ENCODE measurements at places on chromosomes 16 and 17.

- DNase-seq: no peak
These were observed 124.5 kb downstream of the CCDC182 start for GRCh38 chr17:57620576-57620975.

- no peak for DNase-seq
These were observed 1400.1 kb downstream of the CDH8 start for GRCh38 chr16:60636117-60636516.

DNA sequence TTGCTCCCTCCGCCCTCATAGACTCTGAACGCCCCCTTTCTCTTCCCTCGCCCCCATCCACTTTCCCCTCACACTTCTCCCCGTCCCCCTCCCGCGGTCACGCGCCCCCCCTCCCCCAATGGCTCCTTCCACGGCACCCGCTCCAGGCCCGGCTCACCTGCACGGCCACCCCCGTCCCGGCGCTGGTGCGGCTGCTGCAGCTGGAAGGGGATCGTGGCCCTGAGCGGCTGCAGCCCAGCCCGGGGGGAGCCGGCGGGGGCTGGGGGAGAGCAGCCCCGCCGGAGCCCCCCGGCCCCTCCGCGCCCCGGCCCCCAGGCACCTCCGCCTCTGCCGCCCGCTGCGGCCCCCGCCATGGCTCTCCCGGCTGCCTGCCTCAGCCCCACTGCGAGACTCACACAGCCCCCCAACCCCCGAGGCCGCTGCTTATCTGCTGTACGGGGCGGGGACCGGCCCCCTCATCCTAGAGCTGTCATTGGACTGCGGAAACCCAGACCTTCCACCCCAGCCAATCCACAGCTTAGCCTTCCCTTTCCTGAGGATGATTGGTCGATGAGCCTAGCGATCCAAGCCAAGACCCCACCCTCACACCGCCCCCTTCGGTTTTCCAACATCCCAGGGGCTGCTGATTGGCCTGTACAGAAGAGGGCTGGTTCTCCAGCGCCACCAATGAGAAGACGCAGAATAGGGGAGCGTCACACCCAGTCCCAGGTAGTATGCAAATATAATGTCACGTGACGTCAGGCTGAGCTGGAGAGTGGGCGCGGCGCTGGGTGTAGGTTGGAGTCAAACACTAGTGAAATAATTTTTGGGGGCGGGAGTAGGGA, at the start of gene FAM117A:
Gene FAM117A, minus strand, starts transcription at position 397 of the 824 bp plus-strand sequence. Its CDS starts 44 bp downstream, at position 353.
- DNase-seq: peak; percentile 100

DNA sequence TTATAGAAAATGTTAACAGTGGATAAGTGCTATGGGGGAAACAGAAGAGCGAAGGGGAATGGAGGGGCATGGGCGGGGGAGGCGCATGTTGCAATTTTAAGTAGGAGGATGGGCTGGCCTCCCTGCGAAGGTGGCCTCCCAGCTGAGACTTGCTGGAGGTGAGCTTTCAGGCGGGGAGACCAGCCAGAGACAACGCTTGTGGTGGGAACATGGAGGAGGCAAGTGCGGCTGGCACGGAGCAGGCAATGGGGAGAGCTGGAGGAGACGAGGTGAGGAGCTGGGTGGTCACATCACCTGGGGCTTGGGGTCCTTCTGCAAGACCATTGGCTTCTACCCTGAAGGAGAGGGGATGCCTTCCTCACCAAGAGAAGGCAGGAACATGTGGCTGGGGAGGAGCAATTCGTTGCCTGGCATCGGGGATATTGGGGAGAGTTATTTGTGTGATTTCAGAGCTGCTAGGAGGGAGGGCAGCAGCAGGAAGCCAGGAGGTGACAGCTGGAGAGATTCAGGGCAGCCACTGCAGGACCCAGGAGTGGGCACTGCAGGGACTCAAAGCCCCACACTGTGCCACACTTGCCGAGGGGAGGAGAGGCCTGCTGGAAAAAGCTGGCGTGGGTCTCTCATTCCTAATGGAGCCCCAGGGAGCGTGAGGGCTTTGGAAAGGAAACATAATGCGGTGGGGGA, 34.4 kb downstream of the PMFBP1 start:
- DNase-seq: no peak

DNA sequence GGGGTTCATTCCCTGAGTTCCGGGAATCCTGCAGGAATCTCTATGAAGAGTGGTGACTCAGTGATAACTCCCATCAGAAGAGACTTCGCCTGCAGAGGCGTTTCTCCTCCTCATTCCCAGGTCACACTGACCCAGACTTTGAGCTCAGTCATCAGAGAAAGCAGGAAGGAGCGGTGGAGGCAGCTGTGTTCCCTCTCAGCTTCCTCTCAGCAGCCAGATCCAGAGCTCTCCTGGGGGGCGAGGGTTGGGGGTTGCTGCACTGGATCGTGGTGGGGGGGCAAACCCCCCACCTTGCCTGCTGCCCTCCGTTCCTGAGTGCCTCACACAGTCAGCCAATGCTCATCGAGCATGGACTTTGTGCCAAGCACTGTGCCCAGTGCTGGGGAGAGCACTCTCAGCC, 271.2 kb downstream of the CBLN1 start:
- DNase-seq: no peak

DNA sequence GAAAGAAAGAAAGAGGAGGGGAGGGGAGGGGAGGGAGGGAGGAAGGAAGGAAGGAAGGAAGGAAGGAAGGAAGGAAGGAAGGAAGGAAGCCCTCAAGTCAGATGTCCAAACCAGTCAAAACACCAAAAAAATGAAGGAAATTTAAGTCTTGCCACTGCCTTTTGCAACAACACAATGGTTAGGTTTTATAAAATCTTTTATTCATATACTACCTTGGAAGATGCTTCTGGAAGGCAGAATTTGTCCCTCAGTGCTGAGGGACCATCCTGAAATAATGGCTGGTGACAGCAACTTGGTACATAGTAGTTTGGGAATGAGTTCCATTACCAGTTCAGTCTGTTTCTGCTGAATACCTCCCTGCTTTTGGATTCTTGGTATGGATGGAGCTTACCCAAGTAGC, 7.9 kb downstream of the APOH start:
- no peak for DNase-seq

DNA sequence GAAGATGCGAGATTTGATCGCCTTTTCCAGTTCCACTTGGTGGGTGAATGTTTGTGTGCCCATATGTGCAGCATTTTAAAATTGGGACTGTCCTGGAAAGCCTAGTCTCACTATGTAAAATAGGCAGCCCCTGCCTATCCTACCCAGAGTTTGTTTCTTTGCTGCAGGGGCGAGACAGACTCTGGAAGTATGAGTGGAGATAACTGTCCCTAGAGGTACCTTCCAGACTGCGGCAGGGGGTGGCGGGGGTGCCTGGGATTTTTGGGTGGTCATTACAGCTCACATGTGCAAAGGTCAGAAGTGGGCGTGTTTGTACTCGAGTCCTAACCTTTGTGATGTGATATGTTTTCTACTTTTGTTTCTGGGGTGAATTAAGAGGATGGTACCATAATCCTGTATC, 36.6 kb downstream of the MPRIP start:
- DNase-seq: no peak

GRCh38 chr17:11178581-11178980, 62.4 kb upstream of the SHISA6 start:
- DNase-seq: no peak

DNA sequence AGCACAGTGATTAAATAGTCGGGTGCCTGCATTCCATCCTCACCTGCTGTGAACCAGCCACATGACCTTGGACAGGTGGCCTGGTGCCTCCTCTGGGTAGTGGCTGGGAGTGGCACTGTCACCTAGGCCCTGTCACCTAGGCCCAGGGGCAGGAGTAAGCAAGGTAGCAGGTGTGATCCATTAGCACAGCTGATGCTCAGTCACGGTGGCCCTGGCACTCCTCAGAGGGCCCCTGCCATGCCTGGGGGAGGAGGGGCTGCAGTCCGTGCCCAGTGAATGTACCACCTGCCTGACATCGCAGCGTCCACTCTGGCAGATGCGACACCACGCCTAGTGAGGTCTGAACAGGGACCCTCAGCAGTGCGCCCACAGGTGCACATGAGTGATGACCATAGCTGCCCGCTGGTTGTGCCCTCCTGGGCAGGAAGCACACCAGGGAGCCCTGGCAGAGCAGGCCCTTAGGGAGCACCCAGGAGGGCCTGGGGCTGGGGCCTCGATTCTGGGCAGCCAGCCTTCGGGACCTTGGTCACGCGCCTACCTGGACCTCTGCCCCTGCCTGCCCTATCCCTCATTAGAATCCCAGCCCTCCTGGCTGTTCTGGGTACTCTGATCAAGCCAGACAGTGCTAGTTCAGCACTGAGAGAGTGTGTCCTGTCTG, 33.1 kb upstream of the CRISPLD2 start:
- DNase-seq: no peak

- peak; percentile 13 for DNase-seq
These were observed 1.0 kb upstream of the CKLF start for GRCh38 chr16:66551348-66551759.

DNA sequence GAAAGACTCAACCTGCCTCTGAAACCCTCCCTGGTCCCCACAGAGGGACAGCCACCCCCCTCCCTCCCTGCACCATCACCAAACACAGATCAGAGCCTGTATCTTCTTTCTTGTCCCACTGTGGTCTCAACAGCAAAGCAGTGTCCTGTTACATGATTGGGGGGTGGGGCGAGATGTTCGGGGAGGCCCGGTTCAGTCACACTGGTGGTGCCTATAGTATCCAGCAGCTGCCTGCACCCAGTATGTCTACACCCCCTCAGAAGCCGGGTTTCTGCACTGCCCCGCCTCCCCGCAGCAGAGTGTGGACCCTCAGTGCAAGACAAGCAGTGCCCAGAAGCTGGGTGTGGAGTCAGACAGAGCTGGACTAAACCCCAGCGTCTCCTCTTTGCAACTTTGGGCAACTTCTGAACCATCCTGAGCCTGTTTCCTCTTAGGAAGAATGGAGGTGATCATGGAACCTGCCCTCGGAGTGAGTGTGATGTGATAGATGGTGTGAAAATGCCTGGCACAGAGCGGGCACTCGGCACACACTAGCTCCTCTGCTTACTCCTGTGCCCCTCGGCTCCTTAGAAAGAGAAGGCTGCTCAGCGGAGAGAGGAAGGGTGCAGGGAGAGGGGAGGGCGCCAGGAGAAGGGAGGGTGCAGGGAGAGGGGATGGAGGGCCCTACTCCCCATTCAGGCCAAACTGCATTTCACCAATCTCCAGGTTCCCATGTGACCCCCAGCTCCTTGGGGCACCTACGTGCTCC, 84.0 kb upstream of the TNRC6C start:
- DNase-seq: no peak

Measured in COLO829 (cell line).